ENCODE measurements at places on chromosomes 4 and X.

GRCh38 chr4:82493721-82494425, 63.5 kb downstream of the ENOPH1 start:
- no peak for DNase-seq

- peak; percentile 18 for DNase-seq
These were observed at the start of gene NALF2 for GRCh38 chrX:69503782-69504625. NALF2 (plus strand) TSS chrX:69504326; CDS start chrX:69505283, 957 bp downstream.

DNA sequence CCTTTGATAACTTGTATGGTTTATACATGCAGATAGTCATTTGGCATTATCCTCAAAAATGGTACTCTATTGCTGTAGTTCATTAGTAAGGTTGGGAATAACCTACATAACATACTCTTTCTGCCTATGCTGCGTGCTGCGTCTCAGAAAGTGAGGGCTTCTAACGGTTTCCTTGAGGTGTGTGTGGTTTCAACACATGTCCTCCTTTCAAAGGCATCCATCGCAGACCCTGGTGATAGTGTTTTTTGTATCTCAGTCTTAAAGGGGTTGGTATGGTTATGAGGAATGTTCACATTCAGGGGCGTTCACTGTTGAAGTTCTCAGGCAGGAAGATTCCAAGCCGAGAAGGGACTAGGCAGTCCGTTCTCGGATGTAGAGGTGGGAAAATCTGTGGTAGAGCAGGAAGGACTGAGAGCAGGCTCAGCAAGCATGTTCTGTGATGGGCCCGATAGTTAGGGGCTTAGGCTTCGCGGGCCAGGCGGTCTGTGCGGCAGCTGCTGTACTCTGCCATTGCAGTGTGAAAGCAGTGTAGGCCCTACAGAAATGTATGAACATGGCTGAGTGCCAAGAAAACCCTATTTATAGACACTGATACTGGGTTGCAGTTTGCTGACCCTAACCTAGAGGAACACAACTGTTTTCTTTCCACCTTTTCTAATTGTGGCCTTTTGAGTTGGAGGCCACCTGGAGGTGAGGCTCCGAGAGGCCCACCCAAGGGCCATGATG, 123.2 kb downstream of the GPR143 start:
- DNase-seq, result no peak

GRCh38 chr4:81786063-81786763, 314.5 kb upstream of the RASGEF1B start:
- peak; percentile 32 for DNase-seq

- DNase-seq, result no peak
These were observed 69.5 kb upstream of the BRWD3 start for GRCh38 chrX:80879143-80879542.

DNA sequence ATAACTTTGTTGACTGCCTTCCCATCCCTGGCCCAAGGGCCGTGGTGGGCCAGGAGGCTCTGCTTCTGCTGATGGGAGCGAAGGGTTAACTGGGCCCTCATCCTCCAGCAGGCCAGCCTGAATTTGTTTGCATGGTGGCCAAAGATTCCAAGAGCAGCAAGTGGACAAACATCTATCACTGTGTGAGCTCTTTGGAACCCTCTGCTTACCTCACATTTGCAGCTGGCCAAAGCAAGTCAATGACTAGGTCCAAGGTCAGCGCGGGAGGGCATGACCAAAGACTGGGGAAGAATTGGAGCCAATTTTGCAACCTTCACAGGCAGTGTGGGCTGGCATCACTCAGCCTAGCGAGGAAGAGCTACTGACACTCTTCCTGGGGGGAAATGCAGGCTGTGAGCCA, 67.8 kb upstream of the ATP6AP2 start:
- DNase-seq, result no peak

- no peak for DNase-seq
These were observed 5.8 kb upstream of the GUCY2F start for GRCh38 chrX:109487640-109488039.

DNA sequence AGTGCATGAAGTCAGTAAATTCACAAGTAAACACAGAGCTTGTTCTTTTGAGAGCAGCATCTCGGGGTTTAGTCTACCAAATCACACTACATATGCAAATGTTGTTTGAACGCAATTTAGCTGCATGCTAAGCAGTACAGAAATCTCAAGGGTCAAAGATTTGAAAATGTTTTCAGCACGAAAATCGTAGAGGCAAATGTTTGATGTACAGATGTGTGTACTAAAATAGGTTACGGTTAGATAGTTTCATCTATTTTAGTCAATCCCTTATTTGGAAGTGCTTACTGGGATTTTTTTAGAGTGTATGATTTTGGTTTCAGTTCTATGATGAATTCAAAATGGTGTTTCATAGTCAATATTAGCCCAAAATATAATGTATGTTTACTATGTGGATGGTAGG, 1928.2 kb upstream of the TENM3 start:
- no peak for DNase-seq

- no peak for DNase-seq
These were observed 170.5 kb downstream of the CDS1 start for GRCh38 chr4:84753321-84753972.

DNA sequence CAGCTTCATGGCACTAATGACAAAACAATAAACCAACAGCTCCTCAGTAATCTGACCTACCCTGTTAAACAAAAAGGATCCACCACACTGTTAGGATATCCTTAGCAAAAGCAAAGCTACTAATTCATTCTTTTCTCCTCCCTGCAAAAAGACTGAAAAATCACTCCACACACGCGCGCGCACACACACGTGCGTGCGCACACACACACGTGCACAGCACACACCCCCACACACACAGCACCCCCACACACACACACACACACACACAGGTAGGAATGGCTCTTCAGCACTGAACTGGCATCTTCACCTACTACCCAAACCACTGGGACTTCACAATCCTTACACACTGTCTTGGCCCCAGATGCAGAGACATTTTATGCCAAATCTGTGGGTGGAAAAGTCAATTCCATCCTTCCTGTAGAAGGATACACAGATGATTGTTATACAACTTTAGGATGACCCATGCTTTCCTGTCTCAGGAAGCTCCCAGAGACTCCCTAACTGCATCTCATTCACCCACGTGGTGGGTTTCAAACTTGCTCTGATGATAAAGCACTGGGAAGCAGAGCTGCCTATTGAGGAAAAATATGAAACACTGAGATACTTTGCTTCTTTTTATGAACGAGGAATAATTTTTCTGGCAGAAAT, 102.5 kb downstream of the TSPAN5 start:
- DNase-seq, result no peak

DNA sequence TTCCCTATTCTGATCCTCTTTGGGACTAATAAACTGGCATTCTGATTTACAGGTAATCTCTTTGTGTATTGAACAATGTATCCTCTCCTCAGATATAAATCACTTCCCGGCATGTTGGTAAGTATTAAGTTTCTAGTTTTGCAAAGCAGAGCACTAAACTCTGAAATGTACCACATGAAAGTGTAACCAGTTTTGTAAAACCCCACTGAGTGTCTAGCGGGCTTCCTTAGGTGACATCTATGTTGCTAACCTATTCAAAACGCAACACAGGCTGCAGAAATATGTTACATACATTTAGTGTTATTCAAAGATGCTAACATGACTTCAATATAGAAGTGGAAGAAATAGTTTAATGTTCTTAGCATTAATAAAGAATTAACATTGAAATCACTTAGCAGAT, 25.2 kb downstream of the DNAJB14 start:
- no peak for DNase-seq

GRCh38 chrX:56728752-56729151, 291 bp upstream of the NBDY start:
- DNase-seq, result no peak

GRCh38 chr4:62399242-62399641, 1199.1 kb downstream of the ADGRL3 start:
- no peak for DNase-seq

GRCh38 chr4:53505947-53506346, 85.3 kb downstream of the LNX1 start:
- no peak for DNase-seq

DNA sequence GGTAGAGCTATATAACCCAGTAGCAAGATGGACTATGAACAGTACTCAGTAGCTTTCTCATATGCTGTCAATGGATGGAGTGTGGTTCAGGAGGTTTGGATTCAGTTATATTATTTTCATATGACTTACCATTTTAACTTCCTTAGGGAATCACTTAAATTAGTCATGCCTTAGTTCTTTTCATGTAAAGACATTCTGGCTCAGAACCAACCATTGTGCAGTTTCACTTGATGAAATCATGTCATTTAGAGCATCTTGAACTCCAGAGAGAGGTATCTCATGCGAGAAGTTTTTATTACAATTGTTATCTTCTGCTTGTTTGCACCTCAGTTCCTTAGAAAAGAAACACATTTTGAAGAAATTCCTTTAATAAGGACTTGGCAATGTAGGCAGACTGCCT, 55.8 kb downstream of the IL1RAPL2 start:
- no peak for DNase-seq

DNA sequence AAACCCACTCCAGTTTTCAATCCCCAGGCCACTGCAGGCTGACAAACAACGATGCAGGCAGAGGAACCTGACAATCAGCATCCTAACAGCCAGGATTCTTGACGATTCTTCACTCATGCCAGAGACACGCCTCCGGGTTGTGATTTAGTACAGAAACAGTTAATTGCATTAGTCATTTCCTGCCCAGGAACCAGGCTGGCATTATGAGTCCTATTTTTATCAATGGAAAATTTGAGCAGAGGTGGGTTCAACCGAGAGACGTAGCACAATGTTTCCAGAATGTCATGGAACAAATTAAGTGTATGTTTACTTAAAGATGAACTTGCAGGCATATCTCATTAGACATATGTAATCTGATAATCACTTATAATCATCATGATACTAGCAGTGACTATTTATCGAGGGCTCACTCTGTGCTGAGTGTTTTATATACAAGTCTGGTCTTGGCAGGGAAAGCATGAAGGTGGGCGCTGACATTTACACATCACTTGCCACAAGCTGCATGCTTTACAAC, 159.7 kb downstream of the NSUN7 start:
- no peak for DNase-seq

GRCh38 chrX:129522184-129523078, 859 bp downstream of the SMARCA1 start:
- DNase-seq, result peak; percentile 12
